ENCODE measurements at places on chromosomes 7 and 10.

DNA sequence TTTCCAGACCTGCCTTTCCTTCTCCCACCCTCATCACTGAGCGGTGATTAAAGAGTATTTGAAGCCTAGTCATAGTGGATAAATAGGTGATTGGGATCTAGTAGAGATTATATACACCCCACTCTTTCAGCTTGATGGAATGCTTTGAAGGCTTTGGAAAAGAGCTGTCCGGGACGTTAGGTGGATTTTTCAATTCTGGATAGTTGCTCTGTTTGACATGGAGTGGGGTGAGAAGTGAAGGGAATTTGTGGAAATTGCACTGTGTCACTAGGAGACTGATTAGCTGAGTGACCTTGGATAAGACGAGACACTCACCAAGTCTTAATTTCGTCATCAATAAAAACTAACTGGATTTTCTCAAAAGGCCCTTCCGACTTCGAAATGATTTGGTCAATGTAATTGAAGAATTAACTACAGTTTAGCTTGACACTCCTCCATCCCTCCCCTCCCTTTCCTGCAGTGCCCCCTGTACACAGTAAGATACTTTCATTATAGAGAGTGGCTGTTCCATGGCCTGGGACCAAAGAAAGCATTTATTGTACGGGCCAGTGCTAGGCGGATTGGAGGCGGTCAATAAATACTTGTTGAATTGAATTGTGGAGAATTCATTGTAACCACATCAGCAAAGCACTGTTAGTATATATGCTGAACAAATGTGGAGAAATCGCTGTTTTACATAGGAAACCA, 962 bp downstream of the ZKSCAN1 start:
- DNase-seq, result no peak

- no peak for DNase-seq
Observed at GRCh38 chr10:24721229-24722106, 2.2 kb downstream of the ARHGAP21 start.

- no peak for DNase-seq
Observed at GRCh38 chr10:93319096-93319495, 163.0 kb downstream of the MYOF start.

DNA sequence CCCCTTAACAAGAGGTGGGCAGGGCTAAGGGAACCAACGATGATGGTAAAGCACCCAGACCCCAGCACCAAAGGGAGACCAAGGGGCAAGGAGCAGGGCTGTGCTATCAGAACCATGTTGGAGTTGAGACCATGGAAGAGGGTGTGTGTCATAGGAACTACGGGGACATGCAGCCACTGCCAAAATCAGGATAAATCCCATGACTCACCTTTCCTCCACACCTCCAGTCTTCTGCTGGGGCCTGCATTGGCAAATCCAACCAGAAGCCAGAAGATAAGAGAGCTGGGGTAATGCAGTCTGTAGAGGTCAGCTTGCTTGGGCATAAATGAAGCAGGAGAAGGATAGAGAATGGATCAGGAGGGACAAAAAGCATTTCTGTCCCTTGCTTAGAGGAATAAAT, 42.7 kb upstream of the SMARCD3 start:
- no peak for DNase-seq

- DNase-seq, result no peak
Observed at GRCh38 chr10:51425431-51425830, 274.0 kb downstream of the CSTF2T start.

GRCh38 chr7:132817949-132818348, 241.7 kb upstream of the PLXNA4 start:
- no peak for DNase-seq

DNA sequence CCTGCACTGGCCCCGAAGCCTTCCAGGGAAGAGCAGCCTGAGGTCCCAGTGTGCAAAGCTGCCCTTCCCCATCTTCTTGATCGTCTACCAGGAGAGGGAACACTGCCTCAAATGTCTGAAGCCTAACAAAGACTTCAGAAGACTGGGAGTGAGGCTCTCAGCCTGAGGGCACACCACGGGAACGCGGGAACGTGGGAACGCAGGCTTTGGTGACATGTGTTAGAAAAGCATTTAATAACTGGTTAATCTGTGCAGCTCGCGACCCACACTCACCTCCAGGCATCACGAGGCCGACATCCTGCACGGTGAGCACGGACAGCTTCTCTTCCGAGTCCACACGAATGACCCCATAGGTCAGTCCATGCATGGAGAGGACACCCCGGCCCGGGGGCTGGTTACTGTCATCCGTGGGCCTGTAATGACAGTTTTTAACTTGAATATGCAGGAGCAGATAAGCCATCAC, 234.0 kb downstream of the ZMYND11 start:
- DNase-seq, result no peak

DNA sequence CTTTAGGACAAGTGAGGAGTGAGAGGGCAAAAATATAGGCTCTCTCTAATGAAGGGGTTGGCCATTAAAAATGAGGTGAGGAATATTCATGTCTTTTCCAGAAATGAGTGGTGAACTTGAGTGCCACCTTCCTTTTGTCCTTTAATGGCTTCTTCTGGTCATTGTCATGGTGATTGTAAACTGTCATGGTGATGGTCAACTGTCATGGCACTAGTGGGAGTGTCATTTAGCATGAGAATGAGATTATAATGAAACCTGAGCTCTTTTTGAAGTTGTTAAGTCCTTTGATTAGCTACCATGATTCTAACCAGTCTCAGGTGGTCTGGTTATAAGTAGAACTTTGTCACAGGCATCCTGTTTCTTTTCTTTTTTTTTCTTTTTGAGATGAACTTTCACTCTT, 524.4 kb downstream of the NEBL start:
- no peak for DNase-seq

GRCh38 chr7:84529480-84530205, 335.1 kb upstream of the SEMA3A start:
- DNase-seq, result no peak

- DNase-seq, result no peak
Observed at GRCh38 chr7:22443370-22444180, 56.4 kb downstream of the STEAP1B start.

DNA sequence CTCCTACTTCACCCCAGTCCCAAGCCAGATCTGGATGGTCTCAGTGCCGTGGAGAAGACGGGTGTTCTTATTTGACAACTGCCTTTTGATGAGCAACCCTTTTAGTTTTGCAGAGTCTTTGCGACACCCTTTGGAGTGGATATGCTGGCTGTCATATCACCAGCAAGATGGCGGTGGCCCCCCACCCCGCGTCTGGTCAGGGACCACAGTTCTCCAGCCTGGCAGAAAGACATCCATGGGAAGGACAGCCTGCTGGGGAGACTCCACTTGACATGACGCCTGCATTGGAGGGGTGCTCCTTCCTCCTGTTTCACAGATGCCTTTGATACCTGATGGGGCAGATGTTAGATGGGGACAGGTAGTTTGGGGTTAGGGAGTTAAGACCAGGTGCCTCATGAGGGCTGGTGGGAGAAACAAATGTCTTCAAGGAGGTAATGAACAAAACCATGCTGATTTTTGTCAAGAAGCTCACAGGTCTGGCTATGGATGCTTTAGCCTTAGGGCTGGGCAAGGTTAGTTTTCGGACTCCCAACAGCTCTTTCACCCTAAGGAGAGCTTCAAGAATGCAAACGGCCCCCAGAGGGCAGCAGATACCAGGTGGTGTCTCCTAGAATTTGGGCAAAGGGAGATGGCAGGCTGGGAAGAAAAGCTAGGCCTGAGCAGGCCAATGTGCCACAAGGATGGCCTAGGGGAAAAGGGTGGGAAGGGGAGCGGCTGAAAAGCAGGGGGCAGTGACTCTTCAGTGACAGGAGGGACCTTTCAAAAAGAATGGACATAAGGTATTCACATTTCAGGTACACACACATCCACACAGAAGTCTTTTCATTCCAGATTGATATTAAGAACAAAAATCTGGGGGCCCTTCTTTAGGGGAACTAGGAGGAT, 95.2 kb downstream of the CLEC2L start:
- no peak for DNase-seq

GRCh38 chr10:119538632-119539358, 3.7 kb downstream of the RGS10 start:
- DNase-seq, result no peak

GRCh38 chr7:48875045-48875916, 49.1 kb upstream of the CDC14C start:
- no peak for DNase-seq

- no peak for DNase-seq
Observed at GRCh38 chr10:1736972-1737221, 428 bp downstream of the ADARB2 start.

DNA sequence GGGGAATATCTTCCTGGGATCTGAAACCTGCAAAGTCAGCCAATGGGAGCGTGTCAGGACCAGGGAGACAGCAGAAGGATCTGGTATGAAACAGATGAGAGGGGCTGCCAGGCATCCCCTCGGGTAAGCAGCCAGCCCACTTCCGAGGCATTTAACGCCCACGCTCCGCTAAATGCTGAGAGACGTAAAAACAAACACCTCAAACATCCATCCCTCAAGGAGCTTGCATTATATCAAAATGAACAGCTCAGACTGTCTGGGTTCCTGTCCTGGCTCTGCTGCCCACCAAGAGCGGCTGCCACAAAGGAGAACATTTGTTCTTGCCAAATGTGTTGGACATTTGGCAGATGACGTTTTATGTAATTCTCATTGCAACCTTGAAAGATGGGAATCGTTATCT, 7.0 kb upstream of the SERPINE1 start:
- DNase-seq, result no peak

GRCh38 chr7:157875230-157876179, 538.7 kb downstream of the DNAJB6 start:
- DNase-seq, result no peak

DNA sequence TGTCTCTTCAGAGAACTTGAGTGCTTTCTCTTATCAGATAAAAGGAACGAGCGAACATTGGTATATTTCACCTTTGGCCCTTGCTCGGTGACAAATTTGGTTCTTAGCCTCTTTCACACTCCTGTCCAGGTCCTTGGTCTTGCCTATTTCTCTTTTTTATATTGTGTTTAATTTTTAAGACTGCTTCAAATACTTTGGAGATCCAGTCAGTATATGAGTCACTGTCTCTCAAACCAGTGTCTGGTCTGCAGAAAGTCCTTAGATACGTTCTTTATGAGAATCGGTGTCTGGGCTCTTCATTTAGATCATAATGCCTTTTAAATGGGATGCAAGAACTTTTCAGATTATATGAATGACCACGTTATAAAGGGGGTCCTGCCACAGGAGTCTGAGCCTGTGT, 55.0 kb downstream of the PIK3AP1 start:
- no peak for DNase-seq

DNA sequence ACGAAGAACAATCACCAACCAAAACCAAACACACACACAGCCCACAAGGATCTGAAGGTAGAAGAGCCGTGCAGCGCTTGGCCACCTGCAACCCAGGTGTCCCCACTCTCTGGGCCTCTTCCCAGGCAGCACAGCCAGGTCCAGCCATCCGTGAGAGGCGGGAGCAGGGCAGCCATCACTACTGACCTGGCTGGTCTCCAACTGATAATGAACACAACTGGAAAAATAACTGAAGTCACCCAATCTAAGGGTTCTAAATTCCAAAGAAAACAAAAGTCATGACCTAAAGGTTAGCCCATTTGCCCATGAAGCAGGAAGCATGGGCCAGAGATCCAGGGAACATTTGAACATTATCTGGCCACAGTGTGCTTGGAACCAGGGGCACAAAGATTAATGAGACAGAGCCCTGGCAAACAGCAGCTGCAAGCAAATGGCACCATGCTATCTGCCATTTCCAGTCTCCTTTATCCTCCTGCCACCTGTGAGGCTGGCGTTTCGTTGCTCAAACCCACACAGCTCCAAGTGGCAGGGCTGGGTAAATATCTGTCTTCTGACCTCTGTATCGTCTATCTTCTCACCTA, 207.9 kb downstream of the TNS3 start:
- no peak for DNase-seq

- no peak for DNase-seq
Observed at GRCh38 chr7:70700055-70700940, 431.6 kb upstream of the GALNT17 start.

- DNase-seq, result no peak
Observed at GRCh38 chr7:34354899-34355298, 303.1 kb upstream of the NPSR1 start.

DNA sequence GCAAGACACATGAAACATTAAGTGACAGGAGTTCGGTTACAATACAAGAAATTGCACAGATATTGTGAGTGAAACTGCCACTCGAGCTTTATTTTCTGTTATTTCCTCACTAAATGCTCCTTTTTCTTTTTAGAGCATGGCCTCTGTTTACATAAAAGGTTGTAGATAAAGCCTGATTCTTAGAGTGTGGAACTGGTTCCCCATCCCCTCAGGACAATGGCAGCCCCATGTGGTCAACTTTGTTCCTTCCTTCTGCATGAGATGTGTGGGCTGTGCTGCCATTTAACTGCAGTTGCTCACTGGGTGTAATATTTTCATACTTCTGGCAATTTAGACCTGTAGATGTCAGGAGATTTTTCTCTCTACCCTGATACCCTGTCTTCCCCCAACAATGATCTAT, 70.2 kb downstream of the LRGUK start:
- no peak for DNase-seq

- DNase-seq, result no peak
Observed at GRCh38 chr7:2903682-2904162, 59.6 kb upstream of the GNA12 start.
